ENCODE measurements at places on chromosomes 2 and 18.

- DNase-seq: no peak
Measured at GRCh38 chr2:25328152-25329085, 13.3 kb downstream of the DNMT3A start.

DNA sequence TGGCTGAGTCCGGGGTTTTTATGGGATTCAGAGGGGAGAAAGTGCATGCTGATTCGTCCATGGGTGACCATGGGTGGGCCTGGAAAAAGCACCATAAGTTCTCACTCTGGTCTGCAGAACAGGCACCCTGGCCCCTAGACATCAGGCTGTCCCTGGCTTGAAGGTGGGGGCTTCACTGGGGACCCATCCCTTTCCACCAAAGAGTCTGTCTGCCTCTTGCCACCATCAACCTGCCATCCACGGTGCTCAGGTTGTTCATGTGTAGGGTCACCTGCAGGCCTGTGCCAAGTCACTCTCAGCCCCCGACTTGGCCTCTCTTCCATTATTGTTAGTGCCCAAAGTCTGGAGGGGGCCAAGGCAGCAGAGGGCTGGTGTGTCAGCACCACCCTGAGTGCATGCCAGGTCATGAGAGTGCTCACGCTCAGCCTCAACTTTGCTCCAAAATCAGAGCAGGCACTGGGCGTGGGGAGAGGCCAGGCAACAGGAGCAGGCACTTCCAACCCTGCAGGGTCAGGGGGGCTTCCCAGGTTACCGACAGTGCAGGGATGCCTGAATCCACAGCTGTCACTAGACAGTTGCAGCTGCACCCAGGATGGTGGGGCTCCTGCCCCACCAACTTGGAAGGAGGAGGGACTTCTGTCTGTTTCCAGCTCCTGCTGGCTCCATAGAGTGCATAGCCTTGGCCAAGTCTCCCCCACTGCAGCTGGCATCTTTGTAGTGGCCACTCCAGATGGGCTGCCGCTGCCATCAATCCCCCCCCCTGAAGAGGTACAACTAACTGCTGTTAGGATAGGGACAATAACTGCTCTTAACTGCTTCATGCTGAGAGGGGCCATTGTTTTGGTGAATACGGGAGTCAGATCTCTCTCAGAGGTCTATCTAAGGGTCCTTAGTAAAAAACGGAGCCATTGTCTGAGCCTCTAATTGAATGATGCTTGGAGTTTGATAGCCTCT is 209.3 kb downstream of the AKAIN1 start:
- DNase-seq: no peak

DNA sequence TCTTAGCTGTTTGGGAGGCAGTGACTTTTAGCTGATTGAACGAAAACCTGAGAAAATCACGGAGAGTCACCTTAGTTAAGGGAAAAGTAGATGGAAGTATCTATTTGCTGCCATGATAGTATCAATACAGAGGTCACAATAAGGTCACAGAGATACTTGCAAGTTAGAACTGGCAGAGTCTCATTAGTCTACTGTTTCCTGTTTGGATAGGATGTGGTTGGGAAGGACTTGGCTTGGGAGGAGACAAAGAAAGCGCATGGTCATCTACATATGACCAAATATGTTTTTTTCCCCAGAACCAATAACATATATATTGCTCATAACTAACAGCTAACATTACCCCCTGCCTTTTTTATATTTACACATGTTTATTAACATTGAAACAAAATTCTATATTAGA is 78.4 kb upstream of the AQP4 start:
- DNase-seq: no peak

- no peak for DNase-seq
Measured at GRCh38 chr2:55268288-55268906, 634 bp downstream of the MTIF2 start.

- peak; percentile 63 for DNase-seq
Measured at GRCh38 chr2:20168048-20168726, 56.7 kb downstream of the SDC1 start.

DNA sequence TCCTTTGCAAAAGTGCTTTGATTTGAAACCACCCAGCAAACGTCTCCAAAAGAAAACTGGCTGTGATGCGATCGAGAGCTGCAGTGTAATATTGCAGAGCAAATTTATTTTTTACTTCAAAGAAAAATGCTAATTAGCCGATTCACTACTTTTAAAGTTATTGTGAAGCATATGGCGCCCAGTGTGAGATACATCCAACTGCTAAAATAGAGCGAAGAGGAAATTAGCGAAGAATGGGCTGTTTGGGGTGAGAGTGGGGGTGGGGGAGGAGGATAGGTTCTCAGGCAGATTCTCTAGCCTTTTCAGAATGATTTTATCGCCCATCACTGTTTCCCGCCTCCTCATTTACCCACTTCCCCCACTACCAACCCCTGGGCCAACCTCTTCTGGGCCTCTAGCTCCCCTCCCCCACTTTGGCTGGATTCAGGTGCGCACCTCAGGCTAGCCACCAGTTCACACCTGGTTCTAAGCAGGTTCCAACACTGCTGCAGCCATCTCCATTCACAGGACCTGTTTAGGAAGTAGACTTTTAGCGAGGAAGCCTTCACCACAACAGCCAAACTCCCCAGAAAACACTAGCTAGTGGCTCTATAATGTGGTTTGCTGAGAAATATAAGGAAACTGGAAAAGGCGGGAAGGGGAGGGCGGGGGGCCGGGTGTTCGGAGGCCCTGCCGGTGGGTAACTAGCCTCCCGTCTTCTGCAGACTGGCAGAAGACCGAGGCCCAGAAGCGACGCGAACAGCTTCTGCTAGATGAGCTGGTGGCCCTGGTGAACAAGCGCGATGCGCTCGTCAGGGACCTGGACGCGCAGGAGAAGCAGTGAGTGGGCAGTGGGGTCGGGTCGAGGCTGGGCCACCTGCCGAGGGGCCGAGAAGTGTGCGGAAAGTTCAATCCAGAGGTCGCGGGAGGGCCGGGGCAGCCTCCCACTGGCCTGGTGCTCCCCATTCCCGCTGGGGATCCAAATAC is 6.0 kb upstream of the OTX1 start:
- DNase-seq: no peak

DNA sequence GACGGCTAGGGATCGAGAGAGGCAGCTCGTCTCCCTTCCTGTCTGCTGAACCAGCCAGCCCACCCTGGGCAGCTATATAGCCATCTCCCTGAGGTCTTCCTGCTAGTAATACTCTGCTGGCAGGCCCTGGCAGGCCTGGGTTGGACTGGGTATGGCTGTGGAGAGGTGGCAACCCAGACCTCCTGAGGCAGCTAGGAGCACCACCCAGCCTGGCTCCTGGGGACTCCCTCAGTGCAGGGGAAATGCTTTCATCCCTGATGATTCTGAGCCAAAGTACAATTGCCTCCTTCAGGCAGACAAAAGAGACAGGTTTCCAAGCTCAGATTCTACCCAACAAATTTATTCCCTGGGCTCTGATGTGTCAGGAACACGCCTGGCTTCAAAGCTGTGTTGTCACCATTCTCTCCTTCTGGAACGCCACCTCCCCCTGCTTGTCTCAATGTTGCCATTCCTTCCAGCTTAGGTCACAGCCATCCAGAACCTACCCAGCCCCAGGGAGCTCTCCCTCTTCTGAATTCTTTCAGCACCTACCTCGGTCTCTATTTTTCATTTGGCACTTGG is 4.7 kb upstream of the DNAJB2 start:
- DNase-seq: no peak

- no peak for DNase-seq
Measured at GRCh38 chr2:108287169-108287568, 1.5 kb upstream of the SULT1C2 start.

- no peak for DNase-seq
Measured at GRCh38 chr2:33304032-33304864, 172.2 kb upstream of the RASGRP3 start.

DNA sequence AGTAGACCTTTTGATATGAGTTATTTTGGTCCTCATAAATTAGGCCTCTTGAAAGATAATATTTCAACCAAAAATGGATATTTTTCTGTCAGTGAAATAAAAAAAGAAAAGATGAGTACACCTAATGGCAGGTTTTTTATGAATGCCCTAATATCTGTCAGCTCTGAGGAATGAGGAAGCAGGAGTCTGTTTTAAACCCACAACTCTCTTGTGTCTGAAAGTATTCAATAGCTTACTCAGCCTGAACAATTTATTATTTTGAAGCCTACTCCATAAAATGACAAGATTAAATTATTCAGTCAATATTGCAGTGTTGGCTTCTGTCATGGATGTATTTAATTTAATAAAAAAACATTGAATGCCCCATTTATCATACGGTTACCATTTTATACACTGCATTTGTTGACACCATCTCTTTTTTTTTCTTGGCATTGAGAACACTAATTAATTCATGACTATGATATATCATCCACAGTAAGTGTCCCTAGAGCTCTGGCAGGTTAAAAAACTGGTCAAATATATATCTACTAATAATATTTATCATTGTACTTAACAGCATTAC is 548.2 kb downstream of the CBLN2 start:
- no peak for DNase-seq

DNA sequence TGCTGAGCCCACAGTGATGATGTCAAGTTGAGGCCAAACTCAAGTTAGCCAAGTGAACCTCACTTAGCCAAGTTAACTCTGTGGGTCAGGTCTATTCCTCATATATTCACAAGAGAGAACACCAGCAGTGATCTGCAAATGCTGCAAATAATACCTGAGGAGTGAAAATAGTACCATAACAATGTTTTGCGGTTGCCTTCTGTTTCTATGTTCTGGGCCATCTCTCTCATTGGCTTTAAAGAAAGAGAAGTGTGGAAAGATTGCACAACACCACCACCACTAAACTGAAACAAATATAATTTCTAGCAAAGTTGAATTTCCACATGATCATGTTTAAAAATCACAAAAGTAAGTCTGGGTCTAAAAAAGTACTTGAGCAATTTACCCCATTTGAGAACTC is 211.1 kb upstream of the GALNT5 start:
- no peak for DNase-seq

- DNase-seq: peak; percentile 44
Measured at GRCh38 chr2:60484133-60484645, 69.3 kb downstream of the BCL11A start.

- DNase-seq: no peak
Measured at GRCh38 chr2:171547720-171548119, 25.4 kb downstream of the CYBRD1 start.

DNA sequence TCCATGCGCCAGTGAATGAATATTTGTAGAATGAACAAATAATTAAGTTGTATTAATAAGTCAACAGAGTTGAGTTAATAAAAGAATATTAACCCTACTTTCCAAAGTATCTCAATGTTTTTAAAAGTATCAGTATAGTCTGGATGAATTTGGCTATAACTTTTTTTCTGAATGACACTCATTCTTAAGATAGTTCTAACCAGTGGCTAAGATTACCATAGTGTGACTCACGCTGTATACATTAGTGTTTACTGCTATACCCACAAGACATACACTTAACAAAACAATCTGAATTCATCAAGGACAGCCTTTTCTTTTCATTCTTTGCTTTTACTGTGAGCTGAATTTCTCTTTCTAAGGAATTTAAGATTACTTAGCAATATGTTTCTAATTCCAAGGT is 77.0 kb upstream of the PDE1A start:
- no peak for DNase-seq

GRCh38 chr2:177547122-177547521 is 154.5 kb downstream of the AGPS start:
- no peak for DNase-seq

GRCh38 chr2:44542520-44542919 is 180.8 kb downstream of the CAMKMT start:
- no peak for DNase-seq

DNA sequence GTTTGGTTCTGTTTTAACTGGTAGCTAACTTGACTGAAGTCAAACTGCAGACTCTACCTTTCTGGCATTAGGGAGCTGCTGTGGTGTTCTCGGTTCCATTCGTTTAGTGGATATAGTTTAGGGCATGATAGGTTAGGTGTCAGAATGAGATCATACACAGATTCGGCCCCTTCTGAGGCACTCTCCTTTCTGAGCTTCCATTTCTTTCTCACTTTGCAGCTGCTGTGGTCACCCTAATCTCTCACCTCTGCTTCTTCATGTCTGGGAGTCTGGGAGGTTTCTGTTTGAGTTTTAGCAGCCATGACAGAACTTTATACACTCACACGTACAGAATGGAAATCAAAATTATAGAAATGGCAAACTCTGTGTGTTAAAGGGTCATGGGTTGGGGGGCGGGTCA is 122.8 kb downstream of the ATP9B start:
- no peak for DNase-seq

Data from right forelimb (tissue), 1 donor.